ENCODE measurements at places on chromosomes 5 and 9. TPM values are rescaled to one million over a fixed set of nuclear protein-coding genes. Genes with fewer than 3 reads are reported as not detected.

Gene PAX5
- total RNA-seq = 0.11 TPM

GRCh38 chr5:158326256-158326655, 467.3 kb upstream of the CLINT1 start:
- H3K4me1 ChIP-seq = no peaks in the 10 kb centered on the region
- no peak for DNase-seq
- no peak overlapping the region for H3K4me3 ChIP-seq
- no peaks in the 10 kb centered on the region for H3K27me3 ChIP-seq

Gene BRD9
- total RNA-seq = 72.9 TPM

- no peak overlapping the region for H3K27ac ChIP-seq
- H3K4me3 ChIP-seq = no peak overlapping the region
- H3K4me1 ChIP-seq = peaks cover 13% of the 10 kb centered on the region
- DNase-seq = no peak
- H3K36me3 ChIP-seq = no peaks in the 10 kb centered on the region
Observed at GRCh38 chr5:79518718-79519117, 4.8 kb upstream of the HOMER1 start.

- peak; percentile 21 for DNase-seq
- H3K27ac ChIP-seq = peak overlapping the region; percentile 77
- H3K36me3 ChIP-seq = no peaks in the 10 kb centered on the region
- peaks cover 40% of the 10 kb centered on the region for H3K27me3 ChIP-seq
Observed at GRCh38 chr5:139747583-139748504, 47.8 kb upstream of the PSD2 start.

Gene TAF11L9
- total RNA-seq = not detected

DNA sequence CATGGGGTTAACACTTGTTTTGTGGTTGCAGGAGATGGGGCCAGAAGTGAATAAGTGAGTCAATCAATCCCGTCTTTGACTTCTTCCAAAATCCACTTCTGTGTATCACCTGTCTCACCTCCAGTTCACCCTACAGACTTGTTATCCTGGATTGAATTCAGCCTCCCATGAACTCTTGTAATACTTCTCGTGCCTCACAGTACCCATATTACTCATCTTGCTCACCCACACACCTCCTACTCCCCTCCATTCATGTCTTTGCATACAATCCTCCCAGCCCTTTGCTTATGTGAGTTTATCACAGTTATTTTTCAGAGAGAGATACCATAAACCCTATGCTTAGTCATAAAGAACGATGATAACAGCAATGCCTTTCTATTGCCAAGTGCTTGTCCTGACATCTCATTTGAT, 52.9 kb upstream of the PAPPA start:
- no peaks in the 10 kb centered on the region for H3K36me3 ChIP-seq
- no peak for DNase-seq
- H3K27me3 ChIP-seq = no peaks in the 10 kb centered on the region

Gene FGD3
- 42.9 TPM for total RNA-seq

- no peaks in the 10 kb centered on the region for H3K27me3 ChIP-seq
- no peak overlapping the region for H3K27ac ChIP-seq
- no peak for DNase-seq
- H3K36me3 ChIP-seq = peaks cover 3% of the 10 kb centered on the region
Observed at GRCh38 chr5:78367318-78367991, 7.0 kb downstream of the SCAMP1 start.

Gene FAM151B
- total RNA-seq = 0.43 TPM

DNA sequence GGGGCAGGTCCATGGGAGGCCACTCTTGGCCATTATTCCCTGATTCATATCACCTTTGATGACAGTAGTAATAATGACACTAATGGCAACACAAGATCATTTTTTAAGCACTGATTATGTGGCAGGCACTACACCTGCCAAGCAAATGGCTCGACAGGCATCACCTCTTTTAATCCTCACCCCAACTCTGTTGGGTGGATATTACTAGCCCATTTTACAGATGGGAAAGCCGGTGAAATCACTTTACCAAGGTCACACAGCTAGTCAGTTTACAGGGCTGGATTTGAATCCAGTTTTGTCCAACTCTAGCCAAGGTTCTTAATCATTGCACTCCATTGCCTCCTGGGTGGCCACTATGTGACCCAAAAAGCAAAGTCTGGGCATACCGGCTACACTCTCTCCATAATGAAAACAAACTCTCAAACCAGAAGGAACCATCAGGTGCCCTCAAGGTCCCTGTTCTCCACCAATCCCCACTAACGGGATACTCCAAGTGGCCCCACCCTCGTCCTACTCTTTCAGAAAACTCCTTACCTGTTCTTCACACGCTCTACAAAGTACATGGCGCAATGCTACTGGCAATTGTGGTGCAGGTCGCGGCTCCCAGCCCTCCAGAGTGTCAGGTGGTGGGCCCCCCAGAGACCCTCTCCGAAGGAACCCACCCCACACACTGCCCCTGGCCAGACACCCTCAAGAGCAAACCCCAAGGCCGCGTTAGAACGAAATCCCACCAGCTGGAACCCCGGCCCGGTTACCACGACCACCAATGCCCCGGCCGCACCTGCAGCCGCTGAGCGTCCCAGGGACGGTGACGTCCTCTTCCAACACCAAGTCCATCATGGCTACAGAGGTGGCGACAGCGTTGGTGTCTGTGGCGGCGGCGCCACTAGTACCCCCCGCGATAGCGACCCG, 572 bp downstream of the CDK5RAP2 start:
- no peaks in the 10 kb centered on the region for H3K27me3 ChIP-seq
- H3K4me3 ChIP-seq = peak overlapping the region; percentile 97
- no peak for DNase-seq
- H3K36me3 ChIP-seq = peaks cover 29% of the 10 kb centered on the region

GRCh38 chr5:33850100-33850594, 41.6 kb downstream of the ADAMTS12 start:
- H3K4me3 ChIP-seq = no peak overlapping the region
- peaks cover 12% of the 10 kb centered on the region for H3K4me1 ChIP-seq
- no peak overlapping the region for H3K27ac ChIP-seq
- DNase-seq = peak; percentile 23

Gene TLX3
- total RNA-seq = not detected

DNA sequence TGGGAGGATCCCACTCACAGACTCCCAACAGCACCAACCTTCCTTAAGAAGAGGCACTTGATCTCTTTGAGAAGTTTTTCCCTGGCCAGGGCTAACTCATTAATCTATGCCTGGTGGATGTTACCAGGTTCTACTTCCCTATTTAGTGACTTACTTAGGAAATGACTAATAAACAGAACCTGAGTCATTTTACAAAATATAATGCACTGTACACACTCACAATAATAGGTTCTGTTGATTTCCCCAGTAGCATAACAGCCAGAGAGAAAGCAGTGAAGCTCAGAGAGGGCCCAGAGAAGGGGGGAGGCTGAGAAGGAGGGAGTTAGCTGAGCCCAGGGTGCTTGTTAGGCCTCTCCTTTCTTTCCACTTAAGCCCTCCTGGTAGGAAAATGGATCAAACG, 27.1 kb downstream of the FRMD3 start:
- H3K36me3 ChIP-seq = no peaks in the 10 kb centered on the region
- peaks cover 3% of the 10 kb centered on the region for H3K27me3 ChIP-seq
- H3K4me3 ChIP-seq = no peak overlapping the region
- peaks cover 7% of the 10 kb centered on the region for H3K4me1 ChIP-seq
- no peak overlapping the region for H3K27ac ChIP-seq

Gene GRIN1
- not detected for total RNA-seq

DNA sequence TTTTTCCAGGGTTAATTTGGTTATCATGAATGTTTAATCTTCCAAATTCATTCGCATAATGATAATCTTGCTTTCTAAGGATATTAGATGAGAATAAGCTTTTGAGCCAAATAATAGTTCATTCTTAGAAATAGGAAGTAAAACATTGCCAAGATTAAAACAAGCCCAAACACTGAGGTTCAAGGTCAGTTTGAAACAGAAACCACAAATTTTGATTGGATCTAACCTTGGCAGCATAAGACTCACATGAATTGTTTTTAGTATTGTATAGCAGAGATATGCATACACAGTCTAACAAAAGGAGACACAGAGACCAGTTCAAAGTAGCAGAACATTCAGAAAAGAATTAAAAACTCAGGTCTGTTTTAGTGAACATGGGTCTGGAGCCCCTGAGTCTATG, 43.4 kb upstream of the VCAN start:
- no peak for DNase-seq
- H3K27ac ChIP-seq = no peak overlapping the region
- no peak overlapping the region for H3K4me3 ChIP-seq
- H3K4me1 ChIP-seq = no peaks in the 10 kb centered on the region
- no peaks in the 10 kb centered on the region for H3K36me3 ChIP-seq

Gene ANP32B
- 323 TPM for total RNA-seq

DNA sequence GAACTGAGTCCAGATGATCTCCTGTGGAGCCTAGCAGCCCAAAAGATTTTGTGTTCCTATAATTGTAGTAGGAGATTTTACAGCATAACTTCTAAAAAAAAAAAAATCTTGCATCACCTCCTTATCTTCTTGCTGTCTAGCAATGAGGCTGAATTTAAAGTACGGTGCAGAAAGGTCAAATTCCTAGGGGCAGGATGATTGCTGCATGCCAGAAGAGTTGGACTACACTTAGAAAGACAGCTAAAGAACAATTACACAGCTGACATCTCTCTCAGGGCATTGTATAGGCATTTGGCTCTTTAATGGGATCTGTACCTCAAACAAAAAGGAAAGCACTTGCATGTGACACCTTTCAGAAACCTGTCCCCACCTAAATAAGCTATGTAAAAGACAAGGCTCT, 443.2 kb downstream of the HCN1 start:
- H3K27me3 ChIP-seq = no peaks in the 10 kb centered on the region
- no peaks in the 10 kb centered on the region for H3K4me1 ChIP-seq
- no peak overlapping the region for H3K27ac ChIP-seq
- H3K36me3 ChIP-seq = no peaks in the 10 kb centered on the region
- no peak overlapping the region for H3K4me3 ChIP-seq

- H3K27ac ChIP-seq = no peak overlapping the region
- H3K36me3 ChIP-seq = peaks cover 30% of the 10 kb centered on the region
- no peak overlapping the region for H3K4me3 ChIP-seq
- no peak for DNase-seq
- H3K4me1 ChIP-seq = peaks cover 24% of the 10 kb centered on the region
Observed at GRCh38 chr5:157819502-157820115, 39.3 kb downstream of the CLINT1 start.

- H3K27me3 ChIP-seq = peaks cover 1% of the 10 kb centered on the region
- no peak overlapping the region for H3K4me3 ChIP-seq
- no peak overlapping the region for H3K27ac ChIP-seq
Observed at GRCh38 chr9:74255489-74255984, 241.6 kb upstream of the RORB start.

GRCh38 chr5:113807427-113807991, 294.0 kb downstream of the YTHDC2 start:
- H3K36me3 ChIP-seq = no peaks in the 10 kb centered on the region
- H3K27me3 ChIP-seq = no peaks in the 10 kb centered on the region
- peaks cover 2% of the 10 kb centered on the region for H3K4me1 ChIP-seq
- DNase-seq = no peak

Gene FOXD4L3
- total RNA-seq = not detected

GRCh38 chr5:149002761-149003689, 59.8 kb downstream of the SH3TC2 start:
- H3K4me1 ChIP-seq = no peaks in the 10 kb centered on the region
- H3K27ac ChIP-seq = no peak overlapping the region
- H3K27me3 ChIP-seq = peaks cover 7% of the 10 kb centered on the region
- H3K4me3 ChIP-seq = no peak overlapping the region
- no peaks in the 10 kb centered on the region for H3K36me3 ChIP-seq

DNA sequence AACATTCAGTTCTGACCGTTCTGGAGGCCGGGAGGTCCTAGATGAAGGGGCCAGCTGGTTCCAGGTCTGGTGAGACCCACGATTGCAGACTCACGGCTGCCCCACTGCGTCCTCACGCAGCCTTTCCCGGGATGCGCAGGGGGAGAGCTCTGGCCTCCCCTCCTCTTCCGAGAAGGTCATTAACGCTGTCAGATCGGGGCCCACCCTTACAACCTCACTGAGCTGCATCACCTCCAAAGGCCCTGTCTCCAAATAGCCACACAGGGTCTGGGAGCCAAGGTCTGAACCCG, 66.6 kb upstream of the PPP1R26 start:
- no peak for DNase-seq
- no peaks in the 10 kb centered on the region for H3K4me1 ChIP-seq
- H3K27me3 ChIP-seq = peaks cover 2% of the 10 kb centered on the region
- no peaks in the 10 kb centered on the region for H3K36me3 ChIP-seq
- no peak overlapping the region for H3K4me3 ChIP-seq
- no peak overlapping the region for H3K27ac ChIP-seq

DNA sequence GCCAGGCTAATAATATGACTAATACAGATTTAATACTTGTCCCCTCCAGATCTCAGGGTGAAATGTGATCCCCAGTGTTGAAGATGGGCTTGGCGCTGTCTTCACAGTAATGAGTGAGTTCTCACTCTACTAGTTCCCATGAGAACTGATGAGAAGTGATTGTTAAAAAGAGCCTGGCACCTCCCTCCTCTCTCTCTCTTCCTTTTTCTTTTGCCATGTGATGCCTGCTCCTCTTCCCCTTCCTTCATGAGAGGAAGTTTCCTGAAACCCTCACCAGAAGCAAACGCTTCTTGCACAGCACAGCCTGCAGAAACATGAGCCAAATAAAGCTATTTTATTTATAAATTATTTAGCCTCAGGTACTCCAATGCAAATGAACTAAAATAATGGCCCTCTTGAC, 55.2 kb downstream of the GLDC start:
- H3K4me3 ChIP-seq = no peak overlapping the region
- H3K4me1 ChIP-seq = no peaks in the 10 kb centered on the region
- no peak for DNase-seq
- H3K36me3 ChIP-seq = no peaks in the 10 kb centered on the region
- no peak overlapping the region for H3K27ac ChIP-seq

Gene PALM2AKAP2
- total RNA-seq = 0.57 TPM

GRCh38 chr5:141349917-141350619, at the start of gene PCDHGB1:
PCDHGB1 (plus strand) TSS chr5:141350099; CDS start chr5:141350261, 162 bp downstream.
- H3K4me3 ChIP-seq = peak within 1 kb of the TSS; percentile 75
- H3K36me3 ChIP-seq = no peaks in the 10 kb centered on the region
- H3K4me1 ChIP-seq = peaks cover 7% of the 10 kb centered on the region
- H3K27me3 ChIP-seq = peaks cover 14% of the 10 kb centered on the region

- H3K27ac ChIP-seq = no peak overlapping the region
- no peak overlapping the region for H3K4me3 ChIP-seq
- peaks cover 13% of the 10 kb centered on the region for H3K4me1 ChIP-seq
- no peaks in the 10 kb centered on the region for H3K27me3 ChIP-seq
- H3K36me3 ChIP-seq = peaks cover 7% of the 10 kb centered on the region
Observed at GRCh38 chr5:168750926-168751325, 171.8 kb upstream of the PANK3 start.

Gene SVEP1
- total RNA-seq = not detected

GRCh38 chr9:21710548-21711191, 91.8 kb upstream of the MTAP start:
- peaks cover 4% of the 10 kb centered on the region for H3K4me1 ChIP-seq
- H3K4me3 ChIP-seq = no peak overlapping the region
- H3K27me3 ChIP-seq = peaks cover 24% of the 10 kb centered on the region
- no peak overlapping the region for H3K27ac ChIP-seq
- H3K36me3 ChIP-seq = no peaks in the 10 kb centered on the region
